Spleen (tissue), 13 donors: ENCODE measurements at places on chromosomes 1 and 21.

- no peak for DNase-seq
Observed at GRCh38 chr1:236914375-236914774, 89.9 kb downstream of the MT1HL1 start.

DNA sequence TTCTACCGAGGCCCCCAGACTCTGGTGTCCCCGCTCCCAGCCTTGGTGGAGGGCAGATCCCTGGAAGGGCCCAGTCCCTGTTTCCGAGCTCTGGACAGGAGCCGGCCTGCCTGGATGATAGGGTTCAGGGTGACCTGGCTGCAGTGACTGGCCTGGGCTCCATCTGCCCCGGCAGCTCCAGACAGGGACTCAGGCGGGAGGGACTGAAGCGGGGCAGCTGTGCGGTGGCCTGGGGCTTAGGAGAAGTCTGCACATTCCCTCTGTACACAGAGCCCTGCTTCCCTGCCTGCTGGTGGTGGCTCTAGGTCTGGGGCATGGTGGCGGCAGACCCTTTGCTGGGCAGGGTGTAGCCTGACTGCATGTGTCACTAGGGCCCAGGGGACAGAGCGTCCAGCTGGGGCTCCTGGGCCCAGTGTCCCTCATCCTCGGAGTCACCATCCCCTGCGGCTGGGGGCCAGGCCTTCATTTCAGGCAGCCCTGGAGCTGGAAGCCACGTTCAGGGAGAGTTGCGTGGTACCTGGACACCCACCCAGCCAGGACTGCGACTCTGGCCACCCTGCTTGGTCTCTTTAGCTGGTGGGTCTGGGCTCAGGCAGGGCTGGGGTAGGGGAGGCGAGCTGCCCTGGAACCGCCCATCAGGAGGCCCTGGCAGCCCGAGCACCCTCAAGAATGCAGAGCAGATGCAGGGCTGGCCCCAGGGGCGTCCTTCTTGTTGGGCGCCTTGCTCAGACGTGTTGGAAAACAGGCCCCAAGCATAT, 9.6 kb downstream of the ARHGEF16 start:
- peak; percentile 66 for DNase-seq

DNA sequence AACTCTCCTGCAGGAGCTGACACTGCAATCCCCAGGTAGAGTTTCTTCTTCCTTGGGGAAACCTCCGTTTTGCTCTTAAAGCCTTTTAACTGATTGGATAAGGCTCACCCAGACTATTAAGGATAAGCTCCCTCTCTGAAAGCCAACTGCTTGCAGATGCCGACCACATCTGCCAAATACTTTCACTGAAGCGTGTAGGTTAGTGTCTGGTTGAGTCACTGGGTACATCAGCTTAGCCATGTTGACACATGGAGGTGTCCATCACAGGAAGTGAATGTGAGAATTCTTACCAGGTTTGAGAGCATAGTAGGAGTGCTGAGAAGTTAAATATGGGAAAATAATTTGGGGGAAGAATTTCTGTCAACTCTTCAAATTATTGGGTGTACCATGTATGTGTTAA, 202.0 kb downstream of the AJAP1 start:
- DNase-seq = no peak

GRCh38 chr1:217311766-217312165, 319.1 kb downstream of the GPATCH2 start:
- no peak for DNase-seq

DNA sequence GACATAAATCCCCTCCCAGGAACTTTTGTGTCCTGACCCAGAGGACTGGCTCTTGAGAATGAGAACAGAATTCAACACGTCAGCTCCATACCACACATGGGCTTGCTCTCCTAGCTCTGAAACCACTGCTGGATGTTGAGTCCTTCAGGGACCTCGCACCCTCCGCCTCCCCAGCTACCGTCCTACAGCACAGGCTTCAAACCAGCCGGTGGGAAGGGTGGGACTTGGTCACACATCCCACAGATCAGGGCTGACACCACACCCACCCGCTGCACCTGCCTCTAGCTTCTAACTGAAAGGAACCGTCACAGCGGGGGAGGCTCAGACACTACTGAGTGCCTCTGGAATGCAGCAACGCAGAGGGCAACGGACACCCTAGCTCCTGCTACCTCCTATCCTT, 24.0 kb downstream of the MRAP start:
- no peak for DNase-seq

DNA sequence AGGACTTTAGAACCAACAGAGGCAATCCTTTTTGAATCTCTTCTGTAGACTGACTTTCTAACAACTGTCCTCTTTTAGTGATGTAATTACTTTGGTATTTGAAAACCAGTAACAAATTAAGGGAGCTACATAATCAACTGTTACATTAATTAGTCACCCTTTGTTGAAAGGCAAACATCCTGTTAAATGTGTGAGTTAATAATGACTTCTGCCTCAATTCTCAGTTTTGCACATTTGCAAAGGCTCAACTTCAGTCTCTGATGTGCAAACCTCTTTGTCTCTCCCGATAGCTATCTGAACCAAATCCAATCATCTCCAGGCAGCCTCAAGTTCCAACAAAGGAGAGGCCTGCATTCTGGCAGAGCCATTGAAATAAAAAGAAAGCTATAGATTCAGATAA, 135.4 kb upstream of the C8B start:
- DNase-seq = no peak
